ENCODE measurements at places on chromosomes 3 and 15. TPM values are rescaled to one million over a fixed set of nuclear protein-coding genes. Genes with fewer than 3 reads are reported as not detected.

The CFAP91 gene
- total RNA-seq: not detected

DNA sequence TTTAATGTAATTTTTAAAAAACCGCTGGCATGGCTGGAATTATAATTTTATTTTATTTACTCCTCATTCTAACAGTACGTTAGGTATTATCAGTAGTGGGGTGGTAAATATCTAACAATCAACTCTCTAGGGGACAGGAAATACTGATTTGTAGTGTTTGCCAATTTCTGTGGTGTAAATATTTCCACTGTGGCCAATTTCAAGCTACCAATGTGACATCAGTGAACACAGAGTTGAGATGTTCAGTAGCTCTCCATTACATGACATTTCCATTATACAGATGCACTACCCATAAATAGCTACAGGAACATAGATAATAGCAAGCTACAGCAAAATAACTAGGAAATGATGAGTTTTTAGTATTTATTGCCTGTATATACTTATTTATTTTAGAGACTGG, 10.0 kb upstream of the ARL8B start:
- DNase-seq: no peak

The MYEF2 gene
- 11.3 TPM for total RNA-seq

GRCh38 chr3:79564192-79564591, 203.6 kb downstream of the ROBO1 start:
- DNase-seq: no peak

The CELF6 gene
- total RNA-seq: 0.18 TPM

The TNIK gene
- total RNA-seq: not detected

The CCDC39 gene
- total RNA-seq: not detected

DNA sequence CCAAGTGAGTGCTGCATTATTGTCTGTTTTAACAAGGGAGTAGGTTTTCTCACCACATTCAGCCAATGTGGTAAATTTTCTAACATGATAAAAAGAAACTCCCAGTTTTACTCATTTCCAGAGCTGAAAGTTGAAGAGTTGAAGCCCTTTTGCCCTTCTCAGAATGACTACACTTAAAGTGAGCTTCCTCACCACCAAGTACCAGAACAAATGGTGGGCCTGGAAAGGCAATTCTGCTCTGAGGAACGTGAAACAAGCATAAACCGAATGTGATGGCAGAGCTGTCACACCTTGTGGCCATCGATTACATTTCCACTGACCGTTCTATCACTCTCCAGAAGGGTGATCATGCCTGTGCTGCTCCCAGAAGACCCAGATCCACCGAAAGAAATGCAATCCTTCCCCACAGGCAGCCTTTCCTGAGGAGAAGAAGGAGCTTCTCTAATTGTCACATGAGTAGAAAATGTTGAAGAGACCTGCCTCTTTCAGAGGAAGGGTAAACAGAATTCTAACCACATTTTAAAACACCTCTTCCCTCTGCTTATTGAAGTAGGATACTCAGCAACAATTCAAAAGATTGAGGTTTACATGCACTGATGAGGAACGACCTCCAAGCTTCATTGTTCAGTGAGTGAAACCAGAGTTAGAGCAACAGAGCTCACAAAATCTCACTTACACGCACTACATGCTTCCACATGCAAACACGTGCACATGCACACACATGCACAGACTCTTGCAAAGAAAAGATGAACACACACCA, 21.4 kb upstream of the CCR9 start:
- no peak for DNase-seq

The COL8A1 gene
- not detected for total RNA-seq
